ENCODE measurements at places on chromosomes 16 and 17. TPM values are rescaled to one million over a fixed set of nuclear protein-coding genes. Genes with fewer than 3 reads are reported as not detected.

- no peak for DNase-seq
Observed at GRCh38 chr16:13780406-13781168, 139.4 kb upstream of the ERCC4 start.

- DNase-seq: no peak
Observed at GRCh38 chr16:1565083-1565805, 31.8 kb downstream of the TMEM204 start.

DNA sequence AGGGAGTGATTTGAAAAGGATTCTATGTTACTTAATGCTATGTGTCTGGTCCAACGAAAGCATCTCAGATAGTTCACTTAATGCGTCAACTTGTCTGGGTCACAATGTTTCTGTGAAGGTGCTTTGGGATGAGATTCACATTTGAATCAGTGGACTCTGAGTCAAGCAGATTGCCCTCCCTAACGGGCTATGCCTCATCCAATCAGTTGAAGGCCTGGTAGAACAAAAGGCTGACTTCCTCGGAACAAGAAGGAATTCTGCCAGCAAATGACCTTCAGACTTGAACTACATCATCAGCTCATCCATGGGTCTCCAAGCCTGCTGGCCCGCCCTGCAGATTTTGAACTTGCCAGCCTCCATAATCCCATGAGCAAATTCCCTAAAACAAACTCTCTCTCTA is 15.2 kb downstream of the EMP2 start:
- DNase-seq: no peak

DNA sequence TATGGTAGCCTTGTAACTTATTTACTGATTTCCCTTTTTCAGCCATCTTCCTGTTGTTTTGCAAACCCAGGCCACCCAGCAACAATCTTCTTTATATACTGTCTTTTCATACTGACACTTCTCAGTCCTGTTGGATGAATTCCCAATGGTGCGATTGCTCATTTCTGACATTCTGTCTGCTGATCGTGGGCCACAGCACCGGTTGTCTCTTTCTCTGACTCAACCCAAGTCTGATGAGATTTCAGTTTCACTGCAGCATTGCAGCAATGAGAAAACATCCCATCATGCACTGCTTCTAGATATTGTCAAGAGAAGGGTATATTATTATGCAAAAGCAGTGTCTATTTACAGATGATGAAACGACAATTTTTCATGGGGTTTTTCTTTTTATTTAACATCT is 349.2 kb upstream of the HSBP1 start:
- no peak for DNase-seq

DNA sequence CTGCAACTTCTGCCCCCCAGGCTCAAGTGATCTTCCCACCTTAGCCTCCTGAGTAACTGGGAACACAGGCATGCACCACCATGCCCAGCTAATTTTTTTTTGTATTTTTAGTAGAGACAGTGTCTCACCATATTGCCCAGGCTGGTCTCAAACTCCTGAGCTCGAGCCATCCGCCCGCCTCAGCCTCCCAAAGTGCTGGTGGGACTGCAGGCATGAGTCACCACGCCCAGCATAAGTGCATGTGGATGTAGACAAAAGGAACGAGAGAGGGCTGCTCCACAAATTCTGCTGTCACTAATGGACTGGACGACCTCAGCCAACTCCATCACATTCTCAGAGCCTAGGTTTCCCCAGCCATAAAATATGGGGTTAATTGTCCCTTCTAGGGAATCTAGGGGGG is 7.7 kb upstream of the SP2 start:
- no peak for DNase-seq

- peak; percentile 28 for DNase-seq
Observed at GRCh38 chr16:57700781-57701551, 6.4 kb downstream of the DRC7 start.

DNA sequence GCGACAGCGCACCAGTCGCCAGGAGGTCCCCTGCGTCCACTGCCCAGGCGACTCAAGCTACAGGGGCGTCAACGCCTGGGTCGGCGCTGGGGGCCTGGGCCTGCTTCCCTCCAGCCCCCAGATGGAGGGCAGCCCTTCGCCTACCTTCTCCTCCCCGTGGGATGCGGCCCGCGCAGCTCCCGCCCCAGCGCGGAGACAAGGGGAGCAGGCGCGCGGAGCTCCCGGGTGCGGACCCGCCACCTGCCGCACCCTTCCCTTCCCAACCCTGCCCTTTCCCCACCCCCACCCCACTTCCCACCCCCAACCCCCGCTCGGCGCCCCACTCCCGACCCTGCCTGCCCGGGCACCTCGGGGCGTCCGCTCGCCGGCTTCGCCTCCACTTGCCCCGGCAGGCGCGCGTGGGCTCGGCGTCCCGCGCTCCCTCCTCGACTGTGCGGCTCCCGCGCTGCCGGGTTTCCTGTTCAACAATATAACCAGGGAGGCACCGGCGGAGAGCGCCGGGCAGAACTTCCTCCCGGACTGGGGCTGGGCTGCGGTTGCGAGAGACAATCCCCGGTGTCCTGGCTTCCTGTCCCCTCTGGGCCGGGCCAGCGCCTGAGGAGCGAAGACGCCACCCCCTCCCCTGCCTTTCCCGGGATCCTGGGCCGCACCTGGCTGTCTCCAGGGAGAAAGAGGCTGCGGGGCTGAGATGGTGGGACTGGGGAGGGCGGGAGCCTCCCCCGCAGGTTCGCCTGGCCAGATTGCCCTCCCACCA is at the start of gene ARHGAP27:
ARHGAP27 (minus strand) TSS at position 466 of the 754 bp plus-strand sequence. CDS start 2,591 bp downstream, outside the sequence.
- no peak for DNase-seq

GRCh38 chr16:76729525-76729924 is 452.3 kb downstream of the CNTNAP4 start:
- no peak for DNase-seq

GRCh38 chr17:47687748-47688147 is 6.2 kb upstream of the TBKBP1 start:
- DNase-seq: peak; percentile 51

DNA sequence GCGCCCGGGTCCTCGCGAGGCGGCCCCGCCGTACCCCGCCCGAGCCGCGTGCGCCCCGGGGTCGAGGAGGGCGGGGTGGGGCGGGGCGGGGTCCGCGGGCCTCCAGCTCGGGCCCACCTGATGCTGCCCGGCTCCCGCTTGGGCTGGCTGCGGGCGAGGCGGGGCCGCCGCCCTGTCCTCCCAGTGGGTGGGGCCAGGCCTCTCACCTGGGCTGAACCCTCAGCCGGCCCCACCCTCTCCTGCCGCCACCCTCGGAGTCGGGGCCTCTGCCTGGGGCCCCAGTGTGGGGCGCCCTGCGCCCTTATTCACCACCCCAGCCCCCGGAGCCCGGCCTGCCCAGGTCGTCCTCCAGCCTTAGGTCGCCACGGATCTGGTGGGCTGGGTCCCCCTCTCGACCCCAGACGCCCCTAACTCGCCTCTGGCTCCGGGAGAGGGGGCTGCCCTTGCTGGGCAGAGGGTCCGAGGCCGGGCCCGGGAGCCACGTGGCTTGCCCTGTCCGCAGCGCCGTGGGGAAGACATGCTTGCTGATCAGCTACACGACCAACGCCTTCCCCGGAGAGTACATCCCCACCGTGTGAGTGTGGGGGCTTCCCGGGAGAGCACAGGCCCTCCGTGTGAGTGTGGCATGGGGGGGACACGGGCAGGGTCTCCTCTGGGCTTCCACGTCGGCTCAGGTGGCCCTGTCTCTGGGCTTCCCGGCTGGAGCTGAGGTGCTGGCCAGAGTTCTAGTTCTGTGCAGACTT is 578 bp downstream of the RAC3 start:
- no peak for DNase-seq

DNA sequence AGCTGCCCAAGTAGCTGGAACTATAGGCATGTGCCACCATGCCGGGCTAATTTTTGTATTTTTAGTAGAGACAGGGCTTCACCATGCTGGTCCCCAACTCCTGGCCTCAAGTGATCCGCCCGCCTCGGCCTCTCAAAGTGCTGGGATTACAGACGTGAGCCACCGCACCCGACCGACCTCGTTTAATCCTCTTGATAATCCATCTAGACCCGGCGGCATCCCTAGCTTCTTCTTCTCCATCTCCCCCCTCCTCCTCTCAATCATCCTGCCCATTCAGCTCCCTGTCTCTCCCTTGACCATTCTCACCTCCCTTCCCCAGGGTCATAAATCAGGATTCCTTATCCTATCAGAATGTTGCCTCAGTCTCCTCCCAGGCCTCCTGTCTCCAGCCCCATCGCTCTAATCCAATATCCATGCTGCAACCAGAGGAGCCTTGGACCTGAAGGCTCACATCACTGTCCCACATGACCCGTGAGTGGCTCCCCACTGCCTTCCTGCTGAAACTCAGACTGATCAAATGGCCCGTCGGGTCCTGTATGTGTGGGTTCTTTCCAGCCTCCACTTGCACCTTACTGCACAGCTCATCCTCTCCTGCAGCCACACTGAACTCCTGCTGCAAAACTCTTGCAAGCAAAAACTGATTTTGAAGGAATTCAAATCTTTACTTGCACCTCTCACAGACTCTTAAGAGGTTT is 74.1 kb upstream of the CDH5 start:
- DNase-seq: peak; percentile 36

DNA sequence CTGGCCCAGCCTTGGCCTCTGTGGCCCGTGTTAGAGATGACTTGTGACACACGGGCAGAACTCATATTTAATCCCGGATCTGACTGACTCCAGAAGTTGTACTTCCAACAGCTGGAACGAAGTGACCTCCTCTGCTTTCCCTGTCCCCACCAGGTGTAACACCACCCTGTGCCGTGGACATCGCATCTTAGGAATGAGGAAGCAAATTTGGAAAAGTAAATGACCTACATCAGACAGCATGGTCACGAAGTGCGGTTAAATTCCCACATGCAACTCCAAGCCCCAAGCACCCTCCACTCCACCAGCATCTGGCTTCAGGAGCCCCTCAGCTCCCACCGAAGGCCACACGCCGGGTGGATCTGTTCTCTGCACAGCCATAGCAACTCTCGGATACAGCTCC is 2.9 kb downstream of the TK1 start:
- no peak for DNase-seq

GRCh38 chr16:73047536-73048291 is at the start of gene ZFHX3:
Gene ZFHX3, minus strand, starts transcription at chr16:73048128. Its CDS starts 87,983 bp downstream, at chr16:72960145.
- peak; percentile 82 for DNase-seq

- DNase-seq: no peak
Observed at GRCh38 chr17:45334701-45335677, 18.2 kb upstream of the MAP3K14 start.

The ITGAD gene
- total RNA-seq: 0.35 TPM

The ACSM5 gene
- 12.6 TPM for total RNA-seq

The C16orf92 gene
- not detected for total RNA-seq

The CA7 gene
- total RNA-seq: not detected

The AOC3 gene
- 133 TPM for total RNA-seq

The SRCIN1 gene
- total RNA-seq: 0.44 TPM

The CEP295NL gene
- total RNA-seq: 1.1 TPM

The NOXO1 gene
- total RNA-seq: not detected

The ATP5PD gene
- 283 TPM for total RNA-seq

The RANGRF gene
- total RNA-seq: 22.6 TPM
